ENCODE measurements at places on chromosomes 16 and 17.

- no peak for DNase-seq
Observed at GRCh38 chr16:51143196-51143977, 7.7 kb downstream of the SALL1 start.

GRCh38 chr17:19805006-19805405 is 56.9 kb upstream of the ALDH3A1 start:
- no peak for DNase-seq

DNA sequence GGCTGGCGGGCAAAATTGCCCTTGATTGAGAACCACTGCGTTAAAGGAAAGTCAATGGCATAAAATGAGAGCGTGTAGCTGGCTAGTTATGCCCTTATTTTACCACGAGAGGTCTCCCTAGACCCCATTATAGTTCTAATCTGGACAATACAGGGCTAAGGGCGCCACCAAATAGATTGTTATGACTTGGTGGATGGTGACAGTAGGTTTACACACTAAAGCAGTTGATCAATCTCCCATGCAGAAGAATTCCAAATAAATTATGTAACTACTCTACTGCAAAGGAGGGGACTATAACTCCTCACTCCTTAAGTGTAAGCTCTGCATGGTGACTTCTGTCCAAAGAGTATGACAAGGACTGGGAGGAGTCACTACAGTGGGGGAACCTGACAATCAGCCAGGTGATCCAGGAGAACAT is 20.4 kb upstream of the YPEL2 start:
- DNase-seq: peak; percentile 38

GRCh38 chr17:42135664-42136653 is 13.4 kb downstream of the HSPB9 start:
- no peak for DNase-seq

- no peak for DNase-seq
Observed at GRCh38 chr17:57915544-57915943, 39.7 kb downstream of the CUEDC1 start.

DNA sequence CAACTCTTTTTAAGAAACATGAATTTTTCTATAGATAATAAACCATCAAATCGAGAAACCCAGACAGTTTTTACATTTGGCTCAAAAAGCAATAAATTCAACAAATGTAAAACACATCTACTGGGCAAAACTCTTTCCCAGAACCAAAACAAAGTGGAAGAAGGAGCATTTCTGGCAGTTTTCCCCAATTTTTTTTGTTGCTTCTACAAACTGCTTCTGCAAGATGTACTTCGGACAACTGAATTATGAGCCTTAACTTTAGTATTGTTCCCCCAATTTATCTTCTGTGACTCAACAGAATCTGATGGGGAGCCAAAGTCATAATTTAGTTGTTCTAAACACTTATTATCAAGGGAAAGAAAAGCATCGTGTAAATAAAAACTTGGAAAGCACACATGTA is 1047.2 kb downstream of the CDH11 start:
- DNase-seq: no peak

DNA sequence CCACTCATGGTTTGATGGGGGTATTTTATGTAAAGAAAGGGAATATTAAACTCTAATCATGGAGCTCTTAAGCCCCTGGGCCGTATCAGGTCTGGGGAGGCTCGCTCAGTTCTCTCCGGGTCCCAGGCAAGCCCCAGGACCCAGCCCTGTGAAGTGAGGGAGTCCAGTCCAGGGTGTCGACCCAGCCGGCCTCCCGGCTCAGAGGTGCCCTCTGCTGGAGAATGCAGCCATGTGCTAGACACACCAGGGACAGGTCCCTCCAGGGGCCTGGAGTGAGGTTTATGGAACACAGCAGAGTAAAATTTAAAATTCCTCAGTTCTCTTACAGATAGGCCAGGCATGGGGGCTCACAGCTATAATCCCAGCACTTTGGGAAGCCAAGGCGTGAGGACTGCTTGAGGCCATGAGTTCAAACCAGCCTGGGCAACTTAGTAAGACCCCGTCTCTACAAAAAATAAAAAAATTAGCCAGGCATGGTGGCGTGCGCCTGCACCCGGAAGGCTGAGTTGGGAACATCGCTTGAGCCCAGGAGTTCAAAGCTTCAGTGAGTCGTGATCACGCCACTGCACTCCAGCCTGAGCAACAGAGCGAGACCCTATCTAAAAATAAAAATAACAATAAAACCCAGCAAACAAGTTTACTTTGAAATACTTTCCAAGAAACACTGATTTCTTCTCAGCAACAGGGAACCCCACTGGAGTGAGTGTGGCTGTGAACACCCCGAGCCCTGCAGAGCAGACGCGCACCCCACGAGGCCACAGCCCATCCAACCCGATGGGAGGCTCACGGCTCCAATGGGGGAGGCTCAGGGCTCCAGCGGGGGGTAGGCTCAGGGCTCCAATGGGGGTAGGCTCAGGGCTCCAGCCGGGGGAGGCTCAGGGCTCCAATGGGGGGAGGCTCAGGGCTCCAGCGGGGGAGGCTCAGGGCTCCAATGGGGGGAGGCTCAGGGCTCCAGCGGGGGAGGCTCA is 72.2 kb downstream of the ZNF778 start:
- DNase-seq: peak; percentile 64

DNA sequence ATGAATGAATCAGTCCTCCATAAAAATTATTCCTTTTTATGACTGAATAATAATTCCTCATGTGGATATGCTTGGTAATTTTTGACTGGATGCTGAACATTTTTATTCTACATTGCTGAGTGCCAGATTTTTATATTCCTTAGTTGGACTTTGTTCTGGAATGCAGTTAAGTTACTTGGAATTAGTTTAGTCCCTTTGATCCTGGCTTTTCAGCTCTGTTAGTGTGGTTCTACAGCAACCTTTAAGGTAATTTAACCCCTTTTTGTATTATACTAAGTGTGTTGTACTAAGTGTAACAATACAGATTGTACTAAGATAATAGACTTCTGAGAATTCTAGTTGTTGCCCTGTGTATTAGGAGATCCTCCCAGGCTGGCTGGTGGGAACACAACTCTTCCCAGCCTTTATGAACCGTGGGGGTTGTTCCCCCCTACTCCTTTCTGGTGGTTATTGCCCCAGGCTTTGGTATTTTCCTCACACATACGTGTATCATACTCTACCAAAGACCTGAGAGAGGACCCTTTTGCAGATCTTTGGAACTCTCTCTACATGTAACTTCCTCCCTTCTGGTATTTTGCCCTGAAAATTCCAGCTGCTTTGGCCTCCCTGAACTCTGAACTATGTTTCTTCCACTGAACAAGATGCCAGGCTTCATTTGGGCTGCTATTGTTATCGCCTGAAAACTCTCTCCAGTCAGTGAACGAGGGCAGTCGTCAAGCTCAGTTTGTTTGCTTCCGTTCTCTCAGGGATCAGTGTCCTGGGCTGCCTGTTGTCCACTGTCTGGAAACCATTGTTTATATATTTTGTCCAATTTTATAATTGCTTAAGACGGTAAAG is 30.5 kb downstream of the TANGO6 start:
- no peak for DNase-seq

DNA sequence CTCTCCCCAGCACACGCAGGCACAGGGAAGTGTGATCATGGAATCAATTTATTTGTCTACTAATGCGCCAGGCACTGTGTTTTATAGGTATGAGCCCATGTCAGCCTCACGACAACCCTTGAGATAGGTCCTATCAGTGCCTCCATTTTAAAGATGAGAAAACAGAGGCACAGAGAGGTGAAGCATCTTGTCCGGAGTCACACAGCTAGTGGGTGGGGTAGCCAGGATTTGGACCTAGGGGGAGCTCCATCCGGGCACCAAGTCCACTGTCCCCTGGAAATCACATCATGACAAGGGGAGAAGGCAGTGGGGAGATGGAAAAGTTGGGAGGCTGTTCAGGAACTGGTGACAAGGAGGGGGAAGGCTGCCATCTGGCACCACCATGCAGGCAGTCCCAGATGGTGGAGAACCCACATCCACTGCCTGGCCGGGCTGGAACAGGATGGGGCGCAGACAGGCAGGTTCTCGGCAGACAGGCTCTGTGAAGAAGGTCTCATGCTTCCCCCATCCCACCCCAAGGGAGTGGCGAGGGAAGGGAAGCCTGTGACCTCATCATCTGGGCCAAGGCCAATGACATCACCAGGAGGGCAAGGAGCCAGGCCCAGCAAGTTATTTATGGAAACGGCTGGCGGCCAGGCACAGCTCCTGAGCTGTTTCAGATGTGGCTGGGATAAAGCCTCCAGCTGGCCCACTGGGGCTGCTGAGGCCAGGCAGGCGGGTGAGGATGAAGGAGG is 126.0 kb upstream of the SDK2 start:
- no peak for DNase-seq

GRCh38 chr17:2101448-2102257 is 46.8 kb downstream of the HIC1 start:
- no peak for DNase-seq

GRCh38 chr17:78378225-78379130 is at the start of gene PGS1:
Gene PGS1 (plus strand): TSS chr17:78378649. CDS start chr17:78378666, 17 bp downstream.
- peak; percentile 73 for DNase-seq

DNA sequence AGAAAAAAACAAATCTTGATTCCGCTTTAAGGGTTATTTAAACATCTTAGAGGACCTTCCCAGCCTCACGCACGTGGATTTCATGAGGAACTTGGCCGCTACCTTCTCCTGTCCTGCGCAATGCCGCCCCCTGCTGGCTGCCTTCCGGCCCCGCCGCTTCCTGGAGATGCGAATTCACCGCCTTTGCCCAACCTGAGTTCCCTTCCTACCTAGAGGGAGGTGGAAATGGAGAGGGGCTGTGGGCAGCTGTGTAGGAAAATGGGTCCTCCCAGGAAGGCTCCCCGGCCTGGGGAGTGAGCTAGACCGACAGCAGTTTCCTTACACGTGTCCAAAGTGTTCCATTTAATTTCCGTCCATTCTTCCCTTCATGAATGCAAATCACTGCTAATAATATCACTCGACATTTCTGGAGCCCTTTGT is 1.0 kb upstream of the ABCC12 start:
- peak; percentile 83 for DNase-seq

GRCh38 chr17:1582374-1582773 is 19.8 kb upstream of the PITPNA start:
- no peak for DNase-seq

- no peak for DNase-seq
Observed at GRCh38 chr16:78972006-78972405, 628.5 kb downstream of the MAF start.

DNA sequence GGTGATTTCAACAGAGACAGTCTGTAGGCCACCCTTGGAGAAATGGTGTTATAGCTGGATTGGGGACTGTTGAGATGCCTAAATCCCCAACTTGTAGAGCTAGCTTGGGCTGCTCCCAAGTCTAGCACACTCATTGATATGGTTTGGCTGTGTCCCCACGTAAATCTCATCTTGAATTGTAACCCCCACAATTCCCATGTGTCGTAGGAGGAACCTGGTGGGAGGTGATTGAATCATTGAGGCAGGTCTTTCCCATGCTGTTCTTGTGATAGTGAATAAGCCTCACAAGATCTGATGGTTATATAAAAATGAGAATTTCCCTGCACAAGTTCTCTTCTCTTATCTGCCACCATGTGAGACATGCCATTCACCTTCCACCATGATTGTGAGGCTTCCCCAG is 536.0 kb downstream of the CDH13 start:
- DNase-seq: no peak

GRCh38 chr17:36808180-36808661 is 129.1 kb upstream of the LHX1 start:
- DNase-seq: no peak

GRCh38 chr17:33779234-33779591 is 475.9 kb upstream of the CCL2 start:
- DNase-seq: no peak

- no peak for DNase-seq
Observed at GRCh38 chr17:74356646-74357465, 4.8 kb downstream of the BTBD17 start.

- DNase-seq: no peak
Observed at GRCh38 chr16:86061721-86062120, 162.8 kb downstream of the IRF8 start.

DNA sequence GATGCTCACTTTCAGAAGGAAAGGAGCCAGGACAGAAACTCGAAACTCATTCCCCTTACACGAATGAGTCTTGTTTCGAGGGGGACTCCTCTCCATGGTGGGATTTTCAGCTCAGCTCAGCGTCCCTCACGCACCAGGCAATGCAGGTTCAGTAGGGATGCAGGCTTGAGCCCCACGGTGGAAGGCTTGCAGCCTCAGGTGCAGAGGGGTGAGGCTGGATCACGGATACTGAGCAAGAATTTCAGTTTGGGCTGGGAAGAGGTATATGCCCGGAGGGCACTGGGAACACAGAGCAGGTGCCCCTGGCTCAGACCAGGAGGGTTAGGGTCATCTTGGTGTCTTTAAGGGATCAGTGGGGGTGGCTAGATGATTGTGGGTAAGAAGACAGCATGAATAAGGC is 344.9 kb upstream of the TNRC6C start:
- no peak for DNase-seq

GRCh38 chr17:50144845-50145531 is 5.5 kb downstream of the PPP1R9B start:
- no peak for DNase-seq

DNA sequence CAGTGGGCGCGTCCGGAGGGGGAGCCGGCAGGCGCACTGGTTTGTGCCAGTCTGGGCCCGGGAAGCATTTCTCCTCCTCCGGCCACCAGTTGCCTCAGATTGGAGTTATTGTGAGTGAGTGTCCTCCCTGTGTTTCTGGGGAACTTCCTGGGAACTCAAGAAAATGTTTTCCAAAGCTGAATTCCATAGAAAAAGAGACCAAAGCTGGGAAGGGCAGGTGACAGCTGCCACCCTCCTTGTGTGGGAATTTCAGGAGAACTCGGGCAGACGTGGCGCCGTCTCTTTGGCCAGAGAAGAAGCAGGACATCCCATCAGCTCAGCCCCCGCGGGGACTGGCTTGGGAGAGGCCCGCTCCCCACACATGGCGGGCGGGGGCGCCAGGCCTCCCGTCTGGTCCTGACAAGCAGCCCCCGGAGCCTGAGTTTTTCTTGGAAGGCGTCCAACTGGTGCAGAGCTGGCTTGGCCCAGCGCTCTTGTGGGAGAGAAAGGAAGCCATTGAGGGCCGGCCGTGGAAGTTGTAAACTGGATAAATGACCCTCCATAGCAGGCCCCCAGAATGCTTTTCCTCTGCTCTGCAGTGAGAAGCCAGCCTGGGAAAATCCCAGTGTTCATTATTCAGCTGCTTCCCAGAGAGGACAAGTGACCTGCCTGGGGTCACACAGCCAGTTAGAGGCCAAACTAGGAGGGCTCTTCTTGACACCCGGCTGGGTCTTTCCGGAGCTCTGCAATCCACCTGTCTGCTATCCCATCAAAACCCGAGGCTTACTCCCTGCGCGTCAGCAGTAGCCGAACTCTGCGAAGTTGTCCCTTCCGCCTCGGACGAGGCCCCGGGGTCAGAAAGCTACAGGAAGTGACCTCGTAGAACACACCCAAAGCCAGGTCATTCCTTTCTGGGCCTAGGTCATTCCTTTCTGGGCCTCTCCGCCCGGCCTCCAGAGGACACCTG is 39.2 kb upstream of the GSE1 start:
- no peak for DNase-seq

All from activated T-cell treated with anti-CD3 and anti-CD28 coated beads for 4 hours (primary cell).